Smooth muscle cell of the brain vasculature (primary cell): ENCODE measurements at places on chromosomes 4 and X.

- no peak for DNase-seq
These were observed 46.1 kb downstream of the LAS1L start for GRCh38 chrX:65488495-65488894.

GRCh38 chr4:37680089-37680488 is 6.1 kb downstream of the RELL1 start:
- DNase-seq = no peak

DNA sequence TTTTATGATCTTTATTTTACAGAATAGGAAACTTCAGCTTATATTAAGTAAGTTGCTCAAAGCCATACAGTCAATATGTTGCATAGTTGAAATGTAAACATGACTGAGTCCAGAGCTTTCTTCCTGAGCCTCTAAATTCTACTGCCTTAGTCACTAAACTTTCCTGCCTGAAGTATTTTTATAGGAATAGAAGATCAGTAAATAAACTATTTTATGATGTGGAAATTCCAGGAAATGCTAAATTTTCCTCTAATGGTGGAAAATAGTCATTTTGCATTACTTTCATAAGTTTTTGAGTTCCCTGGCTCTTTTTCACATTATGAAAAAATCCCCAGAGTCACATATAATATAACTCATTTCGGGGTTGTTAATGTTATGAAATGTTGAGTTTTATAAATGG is 182.8 kb downstream of the BANK1 start:
- DNase-seq = no peak

GRCh38 chr4:54942721-54943120 is 182.7 kb downstream of the KDR start:
- no peak for DNase-seq
